Stimulated activated CD4-positive, alpha-beta T cell treated with anti-CD3 and anti-CD28 coated beads, Interleukin-4, amount 100 ng/mL, for 4 hours (primary cell): ENCODE measurements at places on chromosomes 13 and 19.

DNA sequence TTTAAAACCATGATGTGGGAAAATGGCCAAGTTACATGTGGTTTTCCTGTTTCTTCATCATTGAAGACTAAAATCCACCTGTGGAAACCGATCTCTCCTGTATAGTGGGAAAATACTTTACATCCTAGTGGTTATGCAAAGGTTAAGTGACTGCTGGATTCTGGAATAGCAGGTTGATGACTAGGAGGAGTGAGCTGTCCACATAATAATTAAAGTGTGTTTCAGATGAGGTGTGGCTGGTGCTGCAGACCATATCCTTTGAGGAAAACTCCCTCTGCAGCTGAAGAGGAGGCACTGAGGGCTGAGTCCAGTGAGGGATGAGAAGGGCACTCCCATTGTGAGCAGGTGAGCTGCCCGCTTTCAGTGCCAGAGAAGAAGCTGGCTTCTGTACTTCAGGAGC is 43.2 kb downstream of the DCLK1 start:
- DNase-seq = no peak

GRCh38 chr19:38653028-38653571 is 5.7 kb downstream of the ACTN4 start:
- no peak for DNase-seq

GRCh38 chr19:38317104-38317612 is 1.4 kb upstream of the YIF1B start:
- DNase-seq = peak; percentile 12

DNA sequence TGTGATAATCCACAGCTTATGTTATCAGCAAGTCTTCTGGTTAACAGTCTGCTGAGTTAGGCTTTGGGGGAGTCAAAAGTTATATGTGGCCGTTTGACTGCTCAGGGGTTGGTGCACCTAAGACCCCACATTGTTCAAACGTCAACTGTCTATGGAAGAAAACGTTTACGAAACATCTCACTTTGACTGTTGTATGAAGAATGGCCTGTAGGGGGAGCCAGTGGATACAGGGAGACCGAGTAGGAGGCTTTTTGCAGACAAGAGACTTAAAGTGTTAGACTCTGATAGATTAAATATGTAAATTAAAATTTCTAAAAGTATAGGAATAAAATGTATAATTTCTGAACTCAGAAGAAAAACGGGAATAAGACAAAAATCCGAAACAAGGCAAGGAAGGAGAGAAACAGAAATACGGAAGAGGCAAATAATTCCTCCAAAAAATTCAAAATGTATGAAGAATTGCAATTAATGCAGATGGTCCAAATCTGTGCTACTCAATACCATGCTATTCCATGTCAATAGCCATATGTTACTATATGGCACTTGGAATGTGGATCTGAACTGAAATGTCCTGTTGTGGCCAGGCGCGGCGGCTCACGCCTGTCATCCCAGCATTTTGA is 37.8 kb downstream of the TNFSF14 start:
- DNase-seq = peak; percentile 65

- DNase-seq = peak; percentile 100
These were observed 3.7 kb upstream of the ZNF665 start for GRCh38 chr19:53196777-53197396.

GRCh38 chr13:102275969-102276368 is 125.9 kb downstream of the FGF14 start:
- DNase-seq = no peak

GRCh38 chr19:39196320-39196719 is 444 bp upstream of the NCCRP1 start:
- no peak for DNase-seq

DNA sequence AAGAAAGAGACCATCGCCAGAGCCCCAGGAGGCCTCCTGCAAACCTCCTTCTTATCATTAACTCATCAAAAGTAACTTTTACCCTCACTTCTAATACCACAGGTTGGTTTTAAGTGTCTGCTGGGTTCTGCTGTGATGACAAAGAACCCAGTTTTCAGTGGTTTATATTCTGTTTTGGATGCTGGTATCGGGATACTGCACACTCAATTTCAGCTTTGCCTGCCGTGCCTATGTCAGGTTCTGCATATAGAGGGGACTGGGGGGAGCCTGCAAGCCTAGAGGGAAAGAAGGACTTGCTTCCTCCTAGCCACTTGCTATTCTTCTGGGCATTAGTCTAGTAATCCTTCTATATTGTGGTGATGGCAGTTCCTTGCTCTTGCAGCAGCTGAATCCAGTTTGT is 242.4 kb downstream of the KCNRG start:
- DNase-seq = no peak

DNA sequence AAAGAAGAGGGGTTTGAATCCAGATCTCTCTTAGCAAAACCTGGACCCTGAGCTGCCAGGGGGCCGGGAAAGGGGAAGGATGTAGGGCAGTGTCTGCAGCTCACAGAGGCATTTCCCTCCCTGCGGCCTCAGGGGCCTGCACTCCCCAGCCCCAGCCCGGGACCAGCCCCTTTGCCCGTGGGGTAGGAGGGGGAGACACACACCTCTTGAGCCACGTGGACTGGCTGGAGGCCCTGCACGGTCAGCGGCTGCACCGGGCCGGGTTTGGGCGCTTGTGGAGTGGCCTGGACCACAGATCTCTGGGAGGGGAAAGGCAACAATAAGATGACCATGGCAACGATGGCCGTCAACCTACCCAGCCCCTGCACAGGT is 26.9 kb downstream of the RFX1 start:
- no peak for DNase-seq

DNA sequence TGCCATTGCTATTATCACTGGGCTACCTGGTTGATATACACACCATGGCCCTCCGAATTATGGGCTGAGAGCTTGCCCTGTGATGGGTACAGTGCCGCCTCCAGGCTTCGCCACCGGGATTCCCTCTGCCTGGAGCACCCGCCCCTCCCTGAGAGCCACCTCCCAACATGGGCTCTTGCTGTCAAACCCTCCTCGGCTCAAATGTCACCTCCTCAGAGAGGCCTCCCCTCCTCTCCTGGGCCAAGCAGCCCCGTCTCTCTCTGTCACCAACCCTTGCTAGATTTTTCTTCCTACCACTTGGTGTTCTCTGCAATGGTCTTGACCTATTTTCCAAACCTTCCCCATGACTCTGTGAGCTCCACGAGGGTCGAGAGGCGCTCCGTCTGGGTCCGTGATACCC is 12.2 kb upstream of the TLE2 start:
- no peak for DNase-seq

DNA sequence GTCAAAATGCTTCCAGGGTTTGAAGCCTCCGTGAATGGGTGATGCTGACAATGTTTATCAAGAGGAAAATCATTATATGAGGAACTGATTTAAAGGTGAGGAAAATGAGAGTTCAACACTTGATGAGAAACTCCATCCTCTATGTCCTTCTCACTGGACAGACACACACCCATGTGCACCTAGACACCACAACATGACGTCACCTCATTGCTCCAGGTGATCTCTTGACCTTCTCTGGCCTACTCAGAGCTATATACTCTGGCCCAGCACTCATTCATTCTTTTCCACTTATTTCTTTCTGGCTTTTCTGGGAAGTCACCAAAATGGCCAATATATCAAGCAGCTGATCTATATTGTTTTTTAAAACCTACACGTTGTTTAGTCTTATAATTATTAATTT is 778.7 kb upstream of the PCDH20 start:
- DNase-seq = no peak

GRCh38 chr19:38734426-38735256 is 9.6 kb downstream of the CAPN12 start:
- DNase-seq = no peak

DNA sequence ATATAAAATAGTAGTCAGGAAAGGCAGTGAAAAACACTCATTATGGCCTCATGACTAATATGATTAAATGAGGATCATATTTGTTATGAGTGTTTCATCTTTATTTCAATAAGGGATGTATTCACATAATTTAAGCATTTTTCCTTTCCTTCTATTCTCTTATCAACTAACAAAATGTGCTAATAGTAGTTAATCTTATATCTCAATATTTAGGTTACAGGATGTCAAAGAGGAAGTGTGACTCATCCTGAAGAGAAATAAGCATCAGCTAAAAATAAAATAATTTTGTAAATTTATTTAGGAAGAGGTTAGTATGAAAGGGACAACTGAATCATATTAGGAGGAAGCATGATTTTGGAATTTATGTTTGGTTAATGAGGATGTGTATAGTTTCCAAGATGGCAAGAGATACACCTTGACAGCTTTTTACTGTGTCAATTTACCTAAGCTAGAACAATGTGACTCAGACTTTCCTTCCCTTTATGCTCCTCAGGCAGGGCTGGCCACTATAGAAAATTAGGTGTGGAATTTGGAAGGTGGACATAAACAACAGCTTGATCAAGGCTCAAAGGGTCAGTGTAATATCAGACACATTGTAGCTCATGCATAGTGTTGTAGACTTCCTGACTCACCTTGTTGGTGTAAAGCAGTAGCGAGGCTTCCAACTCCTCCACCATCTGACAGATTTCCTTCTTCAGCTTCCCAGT is 172.7 kb downstream of the SLITRK1 start:
- no peak for DNase-seq

DNA sequence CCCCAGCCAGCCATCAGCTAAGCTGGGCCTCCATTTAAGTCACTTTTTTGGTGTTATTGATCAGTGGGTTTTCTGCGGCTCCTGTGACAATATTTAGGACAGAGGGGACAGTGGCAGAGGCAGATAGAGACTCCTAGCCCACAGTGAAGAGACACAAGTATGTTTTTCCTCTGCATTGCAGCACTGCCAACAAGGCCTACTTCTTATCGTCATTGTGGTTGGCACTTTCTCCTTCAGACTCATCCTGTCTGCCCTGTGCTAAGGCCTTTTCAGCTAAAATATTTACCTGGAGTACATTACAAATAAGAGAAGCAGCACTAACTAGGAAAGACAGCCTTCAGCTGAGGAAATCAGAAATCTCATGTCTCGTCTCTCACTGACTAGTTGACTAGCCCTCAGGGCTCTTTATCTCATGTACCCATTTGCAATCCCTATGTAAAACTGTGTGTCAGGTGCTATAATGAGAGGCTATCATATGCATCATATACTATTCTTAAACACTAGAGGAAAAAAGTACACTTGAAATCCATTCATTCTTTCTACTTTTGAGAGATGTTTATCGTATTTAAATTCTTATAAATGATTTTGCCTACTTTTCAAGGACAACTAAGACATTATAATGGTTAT is 62.2 kb downstream of the ZAR1L start:
- DNase-seq = no peak

DNA sequence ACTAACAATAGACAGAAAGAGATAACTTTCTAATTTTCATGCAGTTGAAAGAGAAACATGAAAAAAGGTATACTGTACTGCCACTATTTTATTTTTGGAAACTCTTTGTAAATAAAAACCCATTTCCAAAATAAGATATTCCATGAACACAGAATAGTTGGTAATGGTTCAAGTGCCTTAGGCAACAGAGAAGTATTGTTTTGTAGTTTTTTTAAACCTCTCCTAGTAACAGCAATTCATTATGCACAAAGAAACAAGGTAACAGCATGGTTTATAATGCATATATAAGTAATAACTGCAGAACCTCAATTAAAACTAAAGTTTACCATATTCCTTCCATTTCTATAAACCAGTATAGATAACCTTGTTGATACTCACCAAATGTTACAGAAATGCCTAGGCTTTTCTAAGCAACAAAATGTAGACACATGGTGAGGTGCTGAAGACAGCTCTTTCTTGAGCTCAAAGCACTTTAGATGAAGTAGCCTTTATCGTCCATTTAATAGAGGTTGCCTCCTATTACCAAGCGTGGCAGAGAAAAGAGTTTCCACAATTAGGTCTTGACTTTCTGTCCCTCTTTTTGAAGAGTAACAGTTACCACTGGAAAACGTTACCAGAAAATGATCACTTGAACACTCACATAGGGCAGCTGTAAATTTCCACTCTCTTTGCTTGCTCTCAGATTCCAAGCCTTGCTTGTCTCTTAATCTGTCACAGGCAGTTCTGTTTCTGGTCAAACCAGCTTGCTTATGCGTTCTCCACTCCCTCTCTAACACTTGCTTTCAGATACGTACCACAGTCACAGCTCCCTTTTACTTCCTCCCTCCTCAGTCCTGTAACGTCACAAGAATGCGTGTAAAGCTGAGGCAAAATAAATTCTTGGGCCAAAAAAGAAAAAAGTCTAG is 42.9 kb downstream of the CAB39L start:
- DNase-seq = no peak

DNA sequence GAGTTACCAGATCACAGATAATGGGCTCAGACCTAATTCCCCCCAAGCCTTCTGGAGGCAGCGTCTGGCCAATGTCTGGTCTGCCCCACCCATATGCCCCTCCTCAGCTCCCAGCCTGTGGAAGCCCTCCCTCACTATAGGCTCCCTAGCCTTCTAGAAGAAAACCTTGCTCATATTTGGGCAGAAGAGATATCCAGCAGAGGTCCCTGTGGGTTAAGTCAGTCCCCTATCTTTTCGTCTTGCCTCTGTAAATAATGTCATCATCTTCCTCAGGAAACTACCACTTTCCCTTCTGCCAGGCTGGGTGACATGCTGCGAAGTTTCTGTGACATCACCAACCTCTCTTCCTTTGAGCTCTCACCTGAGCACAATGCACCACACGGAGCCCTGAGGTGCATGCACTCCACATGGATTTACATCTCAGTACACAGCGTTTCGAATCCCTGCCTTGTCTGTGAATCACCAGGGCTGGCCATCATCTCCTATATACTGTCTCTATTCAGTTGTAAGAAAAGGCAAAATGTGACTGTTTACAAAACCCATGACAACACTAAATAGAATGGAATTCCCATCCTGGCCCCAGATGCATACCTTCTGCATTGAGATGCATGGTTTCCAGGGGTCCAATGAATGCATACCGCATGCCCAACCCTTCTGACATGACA is 112.8 kb downstream of the CRYL1 start:
- DNase-seq = peak; percentile 17

GRCh38 chr19:55614711-55615542 is 9.4 kb downstream of the ZNF784 start:
- DNase-seq = no peak

DNA sequence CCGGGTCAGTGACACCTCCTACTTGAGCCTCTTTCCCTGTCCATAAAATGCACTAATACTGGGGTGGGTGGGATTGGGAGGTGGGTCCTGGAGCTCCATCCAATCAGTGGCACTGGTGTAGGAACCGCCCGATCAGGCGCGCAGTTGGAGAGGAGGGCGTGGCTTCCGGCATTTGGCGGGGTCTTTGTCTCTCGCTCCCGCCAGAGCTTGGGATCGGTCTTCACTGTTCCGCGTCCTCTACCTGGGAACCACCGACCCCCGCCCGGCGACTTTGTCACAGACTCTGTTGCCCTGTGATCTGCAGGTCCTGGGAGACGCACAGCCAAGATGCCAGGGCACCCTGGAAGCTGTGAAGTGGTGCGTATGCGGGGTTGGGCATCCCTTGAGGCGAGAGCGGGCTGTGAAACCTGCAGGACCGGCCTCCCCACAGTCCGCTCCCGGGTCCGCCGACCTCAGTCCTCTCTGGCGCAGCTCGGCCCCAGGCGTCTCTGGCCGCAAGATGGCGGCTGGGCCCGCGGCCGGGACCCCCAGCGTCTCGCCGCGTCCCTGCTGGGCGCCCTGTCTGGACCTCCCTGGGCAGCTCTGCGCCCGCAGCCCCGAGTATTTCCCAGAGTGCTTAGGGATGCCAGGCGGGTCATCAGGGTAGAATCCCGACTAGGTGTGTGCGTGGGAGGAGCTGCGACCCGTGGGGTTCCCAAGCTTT is 41.6 kb upstream of the ZNF730 start:
- DNase-seq = no peak

- no peak for DNase-seq
These were observed 37.5 kb downstream of the SUGP2 start for GRCh38 chr19:18995804-18996241.

GRCh38 chr13:24050292-24050711 is 110.2 kb upstream of the SPATA13 start:
- DNase-seq = no peak
